ENCODE measurements at places on chromosomes 3 and 15.

- peak; percentile 18 for DNase-seq
These were observed 31.4 kb downstream of the STARD5 start for GRCh38 chr15:81292523-81293001.

DNA sequence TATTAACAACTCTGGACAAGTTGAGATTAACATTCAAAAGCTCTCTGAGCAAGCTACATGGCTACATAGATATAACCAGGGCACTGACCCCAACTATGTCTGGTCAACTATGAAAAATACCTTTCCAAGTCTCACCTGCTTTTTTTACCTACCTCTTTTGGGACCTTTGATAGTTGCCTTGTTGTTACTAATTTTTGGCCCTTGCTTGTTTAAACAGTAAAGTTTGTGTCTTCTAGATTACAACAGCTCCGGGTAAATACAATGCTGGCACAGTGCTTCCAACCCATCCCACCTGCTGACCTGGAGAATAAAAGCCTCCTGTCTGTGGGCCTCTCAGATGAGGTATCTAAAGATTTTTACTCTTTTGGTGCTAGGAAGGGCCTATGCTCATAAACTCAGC is 1036.6 kb downstream of the NAALADL2 start:
- no peak for DNase-seq

GRCh38 chr15:60751985-60752952 is 273.3 kb upstream of the ICE2 start:
- DNase-seq: no peak

- no peak for DNase-seq
These were observed 1.6 kb upstream of the SUCNR1 start for GRCh38 chr3:151871639-151872468.

DNA sequence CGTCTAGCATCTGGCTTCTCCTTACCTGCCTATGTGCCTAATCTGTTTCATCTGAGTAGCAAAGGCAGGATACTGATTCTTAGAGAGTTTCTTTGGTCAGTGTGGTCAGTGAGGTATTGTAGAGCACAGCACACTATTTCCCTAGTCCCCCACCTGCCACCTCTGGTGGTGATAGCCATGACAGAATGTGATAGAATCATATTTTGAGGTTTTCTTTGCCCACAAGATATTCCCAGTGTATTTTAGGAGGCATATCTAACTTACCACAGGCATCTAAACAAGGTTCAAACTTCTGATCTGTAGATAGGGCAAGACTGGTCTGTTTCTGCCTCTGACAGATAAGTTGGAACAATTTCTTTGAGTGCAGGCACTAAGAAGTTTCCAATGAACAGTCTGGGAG is 188.0 kb downstream of the SOX2 start:
- no peak for DNase-seq

GRCh38 chr3:170484869-170485268 is 66.2 kb downstream of the CLDN11 start:
- DNase-seq: no peak

DNA sequence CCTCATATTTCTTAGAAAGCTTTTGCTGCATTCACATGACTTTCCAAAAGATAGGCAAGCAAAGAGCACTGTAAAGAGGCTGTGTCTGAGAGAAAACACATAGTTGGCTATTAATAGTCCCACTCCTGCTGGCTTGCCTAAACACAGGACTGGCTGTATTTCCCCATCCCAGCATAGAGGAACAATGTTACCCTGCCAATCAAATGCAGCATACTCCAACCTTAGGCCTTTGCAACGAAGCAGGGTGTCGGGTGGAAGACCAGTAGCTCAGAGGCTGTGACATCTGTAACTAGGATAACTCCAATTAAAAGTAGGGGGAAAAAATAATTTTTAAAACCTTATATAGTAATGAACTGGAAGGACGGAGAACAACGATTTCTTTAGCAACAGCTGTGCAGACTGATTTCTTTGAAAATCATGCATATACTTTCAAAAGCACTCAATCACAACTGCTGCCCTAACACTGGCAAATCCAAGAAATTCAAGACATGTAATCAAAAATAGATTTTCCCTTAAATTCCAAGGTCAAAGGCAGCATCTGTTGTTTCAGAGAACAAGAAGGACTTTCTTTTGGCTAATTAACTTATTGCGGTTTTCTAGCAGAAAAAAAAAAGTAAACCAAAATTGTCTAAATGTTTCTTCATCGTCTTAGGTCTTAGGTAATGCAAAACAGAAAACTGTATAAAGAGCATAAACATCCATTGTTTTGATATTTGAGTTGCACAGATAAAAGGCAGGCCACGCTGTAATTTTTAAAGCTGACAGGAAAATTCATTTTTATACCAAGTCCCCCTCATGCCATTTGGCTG is 139.3 kb downstream of the TNIK start:
- no peak for DNase-seq

DNA sequence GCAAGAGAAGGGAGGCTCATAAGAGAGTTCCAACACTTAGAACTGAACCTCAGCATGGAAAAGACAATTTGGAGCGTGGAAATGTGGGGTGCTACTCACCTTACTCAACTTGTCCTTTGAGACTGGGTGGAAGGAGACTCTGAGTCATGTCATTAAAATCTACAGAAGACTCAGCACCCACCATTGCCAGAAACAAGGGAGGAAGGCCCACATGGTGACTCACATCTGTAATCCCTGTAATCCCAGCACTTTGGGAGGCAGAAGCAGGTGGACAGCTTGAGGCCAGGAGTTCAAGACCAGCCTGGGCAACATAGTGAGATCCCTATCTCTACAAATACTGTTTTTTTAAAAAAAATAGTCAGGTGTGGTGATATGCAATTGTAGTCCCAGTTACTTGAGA is 161.9 kb upstream of the UBE3A start:
- DNase-seq: no peak

DNA sequence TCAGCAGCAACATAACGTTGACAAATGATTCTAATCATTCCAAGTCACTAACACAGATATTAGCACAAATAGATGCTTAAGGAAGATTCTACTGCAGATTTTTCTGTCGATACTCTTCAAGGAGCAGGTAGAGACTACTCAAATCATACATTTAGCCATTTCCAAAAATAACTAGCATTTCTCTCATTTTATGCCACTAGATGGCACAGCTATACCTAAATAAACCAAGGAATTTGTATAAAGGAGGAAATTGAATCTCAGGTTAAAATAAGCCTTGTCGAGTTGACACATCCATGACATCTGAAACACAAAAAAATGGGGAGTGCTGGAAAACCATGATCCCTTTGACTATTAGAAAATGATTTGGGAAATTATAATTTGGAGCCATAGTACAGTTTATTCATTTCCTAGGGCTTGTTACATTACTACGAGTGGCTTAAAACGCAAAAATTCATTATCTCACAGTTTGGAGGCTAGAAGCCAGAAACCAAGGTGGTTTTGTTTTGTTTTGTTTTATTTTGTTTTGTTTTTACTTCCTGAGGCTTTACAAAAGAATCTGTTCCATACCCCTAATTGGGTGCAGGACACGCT is 59.5 kb upstream of the STRIT1 start:
- DNase-seq: no peak

DNA sequence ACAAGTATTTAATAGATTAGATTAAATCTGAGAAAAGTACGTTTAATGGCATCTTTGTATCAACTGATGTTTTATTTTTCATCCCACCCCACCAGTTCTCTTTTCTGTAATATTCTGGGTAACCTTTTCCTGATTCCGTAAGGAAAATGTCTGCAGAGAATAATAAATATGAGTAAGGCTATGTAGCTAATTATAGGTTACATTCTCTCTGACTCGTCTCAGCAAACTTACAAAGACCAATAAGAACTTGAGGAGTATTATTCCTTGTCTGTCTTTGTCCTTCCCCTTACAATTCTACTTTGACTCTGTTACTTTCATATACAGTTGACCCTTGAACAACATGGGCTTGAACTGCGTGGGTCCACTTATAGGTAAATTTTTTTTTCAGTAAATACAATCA is 12.1 kb downstream of the SNAP23 start:
- DNase-seq: no peak

GRCh38 chr15:74274470-74275038 is 38.4 kb downstream of the CCDC33 start:
- no peak for DNase-seq

DNA sequence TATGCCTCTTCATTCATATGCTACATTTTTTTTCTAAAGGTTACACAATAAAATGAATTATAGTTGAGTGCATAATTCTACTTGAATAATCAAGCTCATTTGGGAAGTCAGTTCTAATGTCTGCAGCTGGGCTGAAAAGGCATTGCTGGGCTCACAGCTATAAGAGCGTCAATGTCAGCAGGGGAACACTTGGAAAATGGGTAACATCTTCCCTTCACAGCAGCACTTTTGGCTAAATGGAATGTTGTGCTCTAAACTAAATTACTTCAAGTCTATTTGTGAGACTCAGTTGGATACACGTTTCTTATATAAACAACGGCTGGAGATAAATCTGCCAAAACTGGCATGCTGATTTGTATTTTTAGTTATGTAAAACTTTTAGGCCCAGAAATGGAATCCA is 357.8 kb downstream of the TBL1XR1 start:
- DNase-seq: no peak

DNA sequence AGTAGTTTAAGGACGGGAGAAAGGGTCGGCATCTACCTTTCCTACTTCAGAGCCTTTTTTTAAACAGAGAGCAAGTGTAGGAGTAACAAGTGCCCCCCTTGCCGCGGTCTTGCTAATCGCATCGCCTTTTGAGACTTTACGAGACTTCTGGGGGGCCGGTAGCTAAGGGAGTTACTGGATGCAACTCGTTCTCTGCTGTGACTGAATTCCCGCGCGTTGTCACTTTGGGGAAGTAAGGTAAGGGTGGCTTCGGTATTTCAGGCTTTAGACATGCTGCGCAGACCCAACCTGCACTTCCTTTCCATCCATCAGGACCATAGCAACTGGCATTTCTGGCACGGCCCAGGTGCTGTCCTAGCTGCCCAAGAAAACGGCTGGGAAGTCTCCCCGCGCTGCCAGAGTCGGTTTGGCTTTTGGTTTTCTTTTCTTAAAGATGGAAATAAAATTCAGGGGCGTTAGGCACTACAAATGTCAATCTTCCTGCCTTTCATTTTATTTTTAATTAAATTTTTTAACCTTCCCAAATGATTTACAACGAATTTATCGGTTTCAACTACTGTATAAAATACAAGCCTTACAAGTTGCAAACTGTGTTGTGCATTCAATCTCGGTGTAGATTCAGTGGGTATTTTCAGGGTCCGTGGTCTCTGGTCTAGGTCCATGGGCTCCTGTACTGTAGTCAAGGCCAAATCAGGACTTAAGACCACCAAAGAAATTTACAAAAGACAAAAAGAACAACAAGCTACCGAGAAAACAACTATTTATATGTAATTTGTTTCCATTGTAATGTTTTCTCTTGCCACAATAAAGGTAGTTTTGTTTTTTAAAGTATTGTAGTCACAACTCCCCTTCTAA is 3.5 kb downstream of the MECOM start:
- no peak for DNase-seq

DNA sequence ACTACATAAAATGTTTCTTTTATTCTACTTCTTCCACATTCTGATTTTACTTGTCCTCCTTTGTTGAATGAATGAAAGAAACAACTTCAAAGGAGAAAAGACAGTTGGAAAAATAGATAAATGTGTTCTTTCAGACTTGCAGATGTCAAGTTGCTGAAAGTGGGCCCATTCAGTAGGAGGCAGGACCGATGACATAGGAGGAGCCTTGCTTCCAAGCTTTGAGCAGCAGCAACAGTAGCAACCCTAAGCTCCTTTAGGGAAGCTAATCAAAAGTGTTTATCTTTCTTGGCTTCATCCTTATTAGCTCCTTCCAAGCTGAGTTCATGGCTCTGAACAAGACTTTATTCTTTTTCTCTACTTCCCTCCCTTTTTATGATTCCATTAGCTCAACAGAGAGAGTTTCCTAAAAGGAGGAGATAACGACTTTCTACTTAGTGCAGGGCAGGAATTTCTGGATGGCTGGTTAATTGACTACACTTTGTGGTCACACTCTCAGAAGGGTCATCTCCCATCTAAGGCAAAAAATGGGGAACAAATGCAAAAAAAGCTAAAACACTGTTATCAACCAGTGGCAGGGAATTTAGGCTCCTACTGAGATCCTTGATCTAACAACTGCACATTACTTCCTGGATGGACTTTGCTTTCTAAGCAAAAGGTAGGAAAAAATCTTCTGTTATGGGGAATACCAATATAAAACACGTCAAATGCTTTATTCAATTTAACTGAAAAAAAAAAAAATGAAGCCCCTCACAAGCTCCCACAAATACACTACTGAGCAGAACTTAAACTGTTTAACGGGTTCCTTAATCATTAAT is 4.8 kb downstream of the MORC1 start:
- DNase-seq: no peak

- no peak for DNase-seq
These were observed 40.8 kb downstream of the GOLGA6L1 start for GRCh38 chr15:23095796-23096195.

DNA sequence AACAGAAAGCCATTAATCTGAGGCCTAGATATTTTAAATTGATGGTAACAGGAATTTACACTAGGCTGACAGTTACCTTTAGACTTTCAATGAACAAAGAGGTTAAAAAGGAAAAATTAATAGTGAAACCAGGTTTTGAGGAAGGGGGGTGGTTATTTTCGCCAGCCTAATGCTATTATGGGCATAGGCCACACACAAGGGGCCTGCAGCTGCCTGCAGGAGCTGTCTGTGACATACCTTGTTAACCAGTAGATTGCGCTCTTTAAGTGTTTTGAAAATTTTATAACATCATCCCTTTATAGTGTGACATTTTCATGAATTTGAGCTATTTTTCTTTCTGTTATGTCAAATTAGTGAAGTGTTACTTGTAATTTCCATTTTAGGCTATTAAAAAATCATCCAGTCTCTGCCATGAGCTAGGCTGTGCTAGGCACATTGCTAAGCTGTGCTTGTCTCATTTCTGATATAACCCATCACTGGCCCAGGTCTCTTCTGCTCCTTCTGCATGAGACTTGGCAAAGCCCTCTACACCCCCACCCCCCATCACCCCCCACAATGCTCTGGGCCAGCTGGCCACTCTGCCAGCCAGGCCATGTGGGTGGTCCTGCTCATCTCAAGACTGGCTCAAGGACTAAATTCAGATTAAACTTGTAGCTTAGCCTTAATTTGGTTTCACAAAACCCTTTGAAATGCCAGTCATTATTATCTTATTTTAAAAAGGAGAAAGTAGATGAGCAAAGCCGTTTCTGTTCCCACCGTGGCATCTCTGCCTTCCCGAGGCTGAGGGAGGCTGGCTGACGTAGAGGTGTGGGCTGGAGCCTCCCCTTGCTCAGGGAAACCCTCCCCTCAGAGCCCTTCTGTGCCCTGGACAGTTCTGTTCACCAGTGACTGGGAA is 48.4 kb upstream of the SEC22A start:
- DNase-seq: no peak

GRCh38 chr15:60218256-60218655 is 179.5 kb downstream of the ANXA2 start:
- no peak for DNase-seq

- no peak for DNase-seq
These were observed 80.7 kb upstream of the DLG1 start for GRCh38 chr3:197378985-197379718.

- no peak for DNase-seq
These were observed 210.8 kb upstream of the NR2F2 start for GRCh38 chr15:96119734-96120133.

DNA sequence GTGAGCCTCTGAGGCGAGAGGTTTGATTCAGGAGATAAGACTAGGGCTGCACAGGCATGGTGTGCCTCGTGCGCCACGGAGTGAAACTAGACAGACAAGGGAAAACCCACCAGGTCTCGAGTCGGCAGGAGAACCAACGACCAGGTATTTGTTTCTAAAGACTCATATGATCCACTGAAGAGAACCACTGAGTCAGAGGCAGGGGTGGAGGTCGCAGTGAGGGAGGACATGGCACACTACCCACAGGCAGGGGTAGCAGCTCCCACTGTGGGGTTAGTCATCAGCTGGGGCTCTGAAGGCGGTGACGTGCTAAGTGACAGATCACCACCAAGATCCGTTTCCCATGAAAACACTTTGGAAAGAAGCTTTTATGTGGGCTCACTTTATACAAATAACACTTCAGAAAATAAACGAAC is 45.7 kb downstream of the CHSY1 start:
- peak; percentile 24 for DNase-seq
